GM23248 (cell line): ENCODE measurements at places on chromosomes 6 and 20. TPM values are rescaled to one million over a fixed set of nuclear protein-coding genes. Genes with fewer than 3 reads are reported as not detected.

The KHDC1 gene
- polyA plus RNA-seq = 2.9 and 3.8 TPM in 2 replicates

The GABRR1 gene
- polyA plus RNA-seq = not detected in 2 replicates

The CENPQ gene
- polyA plus RNA-seq = 8.4 and 8.9 TPM in 2 replicates

The OTOR gene
- not detected in 2 replicates for polyA plus RNA-seq

DNA sequence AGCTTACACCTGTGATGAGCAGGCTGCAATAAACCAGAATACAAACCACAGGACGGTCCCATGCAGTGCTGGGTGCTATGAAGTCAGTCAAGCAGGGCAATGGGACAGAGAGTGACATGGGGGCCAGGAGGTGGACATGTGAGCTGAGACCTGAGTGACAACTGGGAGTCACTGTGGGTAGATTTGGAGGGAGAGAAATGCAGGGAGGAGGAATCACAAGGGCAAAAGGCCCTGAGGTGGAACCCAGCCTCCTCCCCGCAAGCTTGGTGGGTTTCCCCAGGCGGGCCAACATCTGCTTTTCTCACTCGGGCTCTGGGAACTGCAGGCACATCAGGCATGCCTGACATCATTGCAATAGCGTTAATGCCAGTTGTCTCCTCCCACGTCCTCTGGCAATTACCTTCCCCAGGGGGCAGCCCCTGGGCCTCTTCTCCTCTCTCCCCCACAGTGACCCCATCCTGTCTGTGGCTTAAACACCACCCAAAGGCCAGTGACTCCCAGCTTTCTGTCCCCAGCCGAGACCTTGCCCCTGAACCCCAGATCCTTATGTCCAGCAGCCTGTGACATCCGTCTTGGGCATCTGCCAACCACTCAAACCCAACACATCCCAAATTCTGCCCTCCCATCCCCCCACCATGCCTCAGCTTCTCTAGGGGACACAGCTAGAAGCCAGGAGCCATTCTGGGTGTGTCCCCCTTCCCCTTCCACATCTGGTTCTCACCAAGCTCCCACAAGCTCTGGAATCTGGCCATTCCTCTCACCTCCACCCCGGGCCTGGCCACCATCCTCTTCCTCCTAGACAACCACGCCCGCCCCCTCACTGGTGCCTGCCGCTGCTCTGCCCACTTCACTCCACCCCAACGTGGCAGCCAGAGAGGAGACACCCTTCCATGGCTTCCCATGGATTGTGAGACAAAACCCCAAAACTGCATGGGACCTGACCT, 28.2 kb downstream of the PDRG1 start:
- H3K27me3 ChIP-seq = peaks cover 28% of the 10 kb centered on the region
- DNase-seq = peak; percentile 14
- H3K4me1 ChIP-seq = no peaks in the 10 kb centered on the region
- no peak overlapping the region for H3K4me3 ChIP-seq

DNA sequence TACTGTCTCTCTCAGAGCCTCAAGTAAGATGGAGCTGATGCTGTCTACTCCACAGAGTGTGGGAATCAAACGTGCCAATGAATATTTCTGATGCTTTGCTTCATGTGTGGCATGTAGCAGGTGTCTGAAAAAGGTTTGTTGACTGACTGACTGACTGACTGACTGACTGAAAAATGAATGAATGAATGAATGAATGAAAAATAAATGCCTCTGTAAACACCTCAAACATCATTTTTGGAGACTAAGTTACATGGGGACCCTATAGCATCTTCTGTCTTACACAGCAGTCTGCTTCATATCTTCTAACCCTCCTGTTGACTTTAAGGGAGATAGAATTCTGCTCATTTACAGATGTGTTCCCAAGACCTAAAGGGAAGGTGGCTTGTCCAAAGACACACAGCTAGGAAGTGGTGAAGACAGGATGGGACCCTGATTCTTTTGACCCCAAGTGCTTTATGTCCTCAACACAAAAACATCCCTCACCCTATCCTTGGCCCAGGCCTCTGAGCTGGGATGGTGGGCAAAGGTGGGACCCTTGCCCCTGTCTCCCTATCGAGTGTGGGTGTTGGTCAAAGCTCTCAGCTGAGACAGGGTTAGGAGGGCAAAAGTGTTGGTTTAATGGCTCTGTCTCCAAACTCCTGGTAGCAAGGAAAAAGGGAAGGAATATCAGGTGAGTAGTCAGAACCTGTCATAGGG, 104.4 kb downstream of the TOX2 start:
- H3K27me3 ChIP-seq = no peaks in the 10 kb centered on the region; the same call in 1 of the 2 replicates
- H3K27ac ChIP-seq = no peak overlapping the region
- H3K36me3 ChIP-seq = no peaks in the 10 kb centered on the region

DNA sequence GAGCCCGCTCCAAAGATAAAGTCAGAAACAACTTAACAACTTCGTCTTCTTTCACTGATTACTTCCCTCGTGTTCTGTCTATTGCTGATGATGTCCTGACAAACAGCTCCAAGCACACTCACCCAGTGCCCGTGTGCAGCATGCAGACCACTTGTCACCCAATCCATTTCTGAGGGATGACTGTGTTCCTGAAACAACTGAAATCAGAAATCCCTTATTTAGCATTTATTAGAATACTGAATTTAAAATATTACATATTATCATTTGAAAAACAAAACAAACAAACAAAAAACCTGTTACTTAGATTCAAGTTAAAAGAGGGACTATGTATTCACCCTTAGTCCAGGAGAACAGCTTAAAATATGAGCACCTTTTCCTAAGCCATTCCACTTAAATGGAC, 223.7 kb upstream of the QKI start:
- no peak overlapping the region for H3K4me3 ChIP-seq
- no peak overlapping the region for H3K27ac ChIP-seq
- H3K4me1 ChIP-seq = no peaks in the 10 kb centered on the region
- DNase-seq = no peak
- H3K27me3 ChIP-seq = 0 out of 2 replicates have a peak, but pooled peaks cover 7% of the 10 kb centered on the region
- no peaks in the 10 kb centered on the region for H3K36me3 ChIP-seq

DNA sequence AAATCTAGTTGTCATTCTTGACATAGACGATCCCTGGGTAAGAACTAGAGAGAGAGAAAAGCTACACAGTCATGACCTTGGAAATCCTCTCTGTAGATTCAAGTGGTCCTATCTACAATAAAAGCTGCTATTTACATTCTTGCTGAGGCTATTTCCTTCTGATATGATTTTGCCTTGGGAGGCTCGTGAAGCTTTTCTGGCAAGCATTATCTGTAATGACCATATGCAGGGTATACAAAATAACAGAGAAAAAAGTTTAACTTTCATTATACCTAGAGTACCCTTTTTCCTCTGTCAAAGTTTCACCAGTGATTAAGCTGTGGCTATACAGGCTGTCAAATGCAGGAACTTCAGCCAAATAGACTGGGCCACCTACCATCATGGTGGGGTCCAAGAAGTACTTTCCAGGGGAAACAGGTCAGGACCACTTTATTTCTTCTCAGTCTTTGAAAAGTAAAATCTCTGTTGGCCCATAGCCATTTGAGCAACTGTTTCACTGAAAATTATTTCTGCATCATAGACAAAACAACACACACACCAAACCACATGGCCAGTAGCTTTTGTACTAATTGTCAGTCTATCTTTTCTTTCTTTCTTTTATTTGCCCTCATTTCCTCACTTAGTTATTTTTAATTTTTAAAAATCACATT, 677.0 kb upstream of the ID4 start:
- DNase-seq = no peak
- no peak overlapping the region for H3K4me3 ChIP-seq

DNA sequence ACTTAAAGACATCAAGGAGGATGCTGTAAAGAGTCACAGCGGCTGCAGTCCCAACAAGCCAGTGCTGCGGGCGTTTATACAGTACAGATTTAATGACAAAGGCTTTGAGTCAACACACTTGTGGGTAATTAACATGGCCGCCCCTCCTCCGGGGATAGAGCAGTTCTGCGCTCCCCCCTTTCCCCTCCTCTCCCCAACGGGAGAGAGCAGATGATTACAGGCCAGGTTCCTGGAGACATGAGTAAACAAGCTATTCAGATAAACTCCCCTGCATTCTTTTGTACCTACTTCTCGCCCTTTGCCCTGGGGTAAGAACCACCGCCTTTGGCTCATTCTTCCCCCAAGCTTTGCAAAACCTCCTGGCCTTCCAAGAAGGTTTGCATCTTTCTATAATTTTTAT, 23.6 kb upstream of the FABP7 start:
- no peak overlapping the region for H3K4me3 ChIP-seq
- no peak for DNase-seq
- H3K4me1 ChIP-seq = no peaks in the 10 kb centered on the region
- no peaks in the 10 kb centered on the region for H3K36me3 ChIP-seq
- H3K27me3 ChIP-seq = no peaks in the 10 kb centered on the region; the same call in 1 of the 2 replicates

DNA sequence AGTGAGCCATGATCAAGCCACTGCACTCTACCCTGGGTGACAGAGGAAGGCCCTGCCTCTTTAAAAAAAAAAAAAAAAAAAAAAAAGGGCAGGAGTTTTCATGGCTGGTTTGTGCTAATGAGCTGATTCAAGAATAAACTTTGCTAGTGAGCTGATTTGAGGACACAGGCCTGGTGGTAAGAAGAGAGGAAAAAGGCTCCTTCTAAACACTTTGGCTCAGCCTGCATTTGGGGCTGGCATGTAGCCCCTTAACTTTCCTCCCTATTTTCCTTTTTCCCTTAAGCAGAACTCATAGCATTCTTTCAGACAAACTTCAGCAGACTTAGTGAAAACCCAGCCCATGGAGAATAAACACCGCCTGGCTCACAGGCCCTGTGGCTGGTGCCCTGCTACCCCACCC, 432.7 kb downstream of the PTPRT start:
- no peaks in the 10 kb centered on the region for H3K4me1 ChIP-seq
- H3K4me3 ChIP-seq = no peak overlapping the region
- H3K27ac ChIP-seq = no peak overlapping the region
- no peaks in the 10 kb centered on the region for H3K36me3 ChIP-seq

DNA sequence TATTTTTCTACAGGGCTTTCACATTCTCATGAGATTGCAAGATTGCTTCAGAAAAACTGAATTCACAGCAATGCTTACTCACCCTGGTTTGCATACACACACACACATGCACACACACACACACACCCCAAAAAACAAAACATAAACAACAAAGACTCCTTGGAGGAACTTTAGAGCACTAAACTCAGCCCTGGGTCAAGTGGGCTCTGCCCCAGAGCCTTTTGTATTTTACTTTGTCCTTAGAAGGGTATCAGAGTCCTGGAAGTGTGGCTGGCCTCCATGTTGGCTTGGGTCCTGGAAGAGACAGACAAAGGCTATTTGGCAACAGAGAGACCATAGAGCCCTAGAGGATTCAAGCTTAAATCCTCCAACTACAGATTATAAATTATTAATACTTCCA, 8.0 kb upstream of the CST9 start:
- H3K27me3 ChIP-seq = peaks cover 3% of the 10 kb centered on the region; the same call in 1 of the 2 replicates
- no peaks in the 10 kb centered on the region for H3K36me3 ChIP-seq
- H3K4me1 ChIP-seq = no peaks in the 10 kb centered on the region
- H3K27ac ChIP-seq = no peak overlapping the region
- H3K4me3 ChIP-seq = no peak overlapping the region

DNA sequence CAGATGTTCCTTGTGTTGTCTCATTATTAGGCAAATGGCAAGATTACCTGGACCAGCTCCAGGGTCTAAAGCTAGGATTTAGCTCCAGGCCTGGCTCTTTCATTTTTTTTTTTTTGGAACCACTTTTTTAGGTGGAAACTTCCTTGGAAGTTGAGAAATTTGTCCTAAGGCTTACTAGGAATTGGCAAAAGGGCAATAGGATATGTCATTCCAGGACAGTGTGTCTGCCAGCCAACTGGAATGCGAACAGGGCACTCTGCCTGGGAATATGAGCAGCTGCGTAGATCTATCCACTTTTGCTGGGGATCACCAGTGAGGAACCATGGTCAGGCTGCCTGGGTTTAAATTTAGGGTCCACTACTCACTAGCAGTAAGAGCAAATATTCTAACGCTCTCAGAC, 304.0 kb downstream of the TSHZ2 start:
- no peak overlapping the region for H3K4me3 ChIP-seq
- no peaks in the 10 kb centered on the region for H3K27me3 ChIP-seq
- H3K27ac ChIP-seq = no peak overlapping the region

DNA sequence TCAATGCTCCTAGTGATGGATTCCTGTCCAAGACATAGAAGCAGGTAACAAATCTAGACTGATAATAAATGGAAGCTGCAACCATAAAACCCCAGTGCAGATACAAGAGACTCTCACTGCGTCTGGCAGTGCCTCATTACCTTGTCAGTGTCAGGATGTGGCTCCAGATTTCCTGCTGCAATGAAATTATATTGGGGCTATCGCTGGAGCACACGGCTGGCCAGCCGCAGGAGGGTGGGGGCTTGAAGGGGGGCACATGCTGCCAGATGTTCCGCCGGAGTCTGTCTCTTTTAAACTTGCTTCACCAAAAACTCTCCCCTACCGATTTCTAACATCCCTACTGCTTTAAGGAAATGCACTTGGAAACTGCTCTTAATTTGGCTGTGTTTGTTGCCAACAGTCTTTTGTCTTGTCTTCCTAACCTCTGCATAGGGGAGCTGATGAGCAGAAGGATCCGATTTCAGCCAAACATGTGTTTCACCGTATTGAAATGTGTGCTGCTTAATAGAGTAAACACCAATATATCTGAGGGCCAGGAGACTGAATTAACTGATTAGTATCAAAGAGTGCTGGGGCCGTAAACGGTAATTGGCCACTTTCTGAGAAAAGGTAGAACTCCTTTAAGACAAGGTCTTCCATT, 102.2 kb upstream of the EXOC2 start:
- no peaks in the 10 kb centered on the region for H3K4me1 ChIP-seq
- no peak overlapping the region for H3K4me3 ChIP-seq
- H3K27ac ChIP-seq = no peak overlapping the region
- peaks cover 66% of the 10 kb centered on the region for H3K27me3 ChIP-seq

- H3K36me3 ChIP-seq = no peaks in the 10 kb centered on the region
- H3K27ac ChIP-seq = no peak overlapping the region
- H3K27me3 ChIP-seq = no peaks in the 10 kb centered on the region
- no peak for DNase-seq
- H3K4me1 ChIP-seq = peaks cover 12% of the 10 kb centered on the region
- no peak overlapping the region for H3K4me3 ChIP-seq
Measured at GRCh38 chr6:157634546-157634945, 188.5 kb upstream of the SNX9 start.
